Small intestine (tissue), 16 donors: ENCODE measurements at places on chromosomes 2 and 18.

- H3K27me3 ChIP-seq, result no peaks in the 10 kb centered on the region
- no peak overlapping the region for H3K27ac ChIP-seq
- H3K4me3 ChIP-seq, result no peak overlapping the region
- no peaks in the 10 kb centered on the region for H3K4me1 ChIP-seq
- no peak for DNase-seq
- H3K36me3 ChIP-seq, result no peaks in the 10 kb centered on the region
Observed at GRCh38 chr18:69906765-69907164, 40.9 kb downstream of the CD226 start.

GRCh38 chr2:25215948-25216679 lies 47.7 kb upstream of the POMC start:
- H3K27ac ChIP-seq, result peak overlapping the region; percentile 73
- H3K4me1 ChIP-seq, result no peaks in the 10 kb centered on the region
- H3K36me3 ChIP-seq, result no peaks in the 10 kb centered on the region
- H3K4me3 ChIP-seq, result peak overlapping the region; percentile 32

GRCh38 chr2:24881623-24882022 lies 38.4 kb downstream of the ADCY3 start:
- H3K27me3 ChIP-seq, result no peaks in the 10 kb centered on the region
- H3K4me3 ChIP-seq, result no peak overlapping the region
- DNase-seq, result no peak
- no peak overlapping the region for H3K27ac ChIP-seq
- peaks cover 5% of the 10 kb centered on the region for H3K36me3 ChIP-seq

- H3K4me1 ChIP-seq, result no peaks in the 10 kb centered on the region
- no peak for DNase-seq
- no peaks in the 10 kb centered on the region for H3K36me3 ChIP-seq
Observed at GRCh38 chr2:28613186-28613585, 117.3 kb downstream of the PLB1 start.

DNA sequence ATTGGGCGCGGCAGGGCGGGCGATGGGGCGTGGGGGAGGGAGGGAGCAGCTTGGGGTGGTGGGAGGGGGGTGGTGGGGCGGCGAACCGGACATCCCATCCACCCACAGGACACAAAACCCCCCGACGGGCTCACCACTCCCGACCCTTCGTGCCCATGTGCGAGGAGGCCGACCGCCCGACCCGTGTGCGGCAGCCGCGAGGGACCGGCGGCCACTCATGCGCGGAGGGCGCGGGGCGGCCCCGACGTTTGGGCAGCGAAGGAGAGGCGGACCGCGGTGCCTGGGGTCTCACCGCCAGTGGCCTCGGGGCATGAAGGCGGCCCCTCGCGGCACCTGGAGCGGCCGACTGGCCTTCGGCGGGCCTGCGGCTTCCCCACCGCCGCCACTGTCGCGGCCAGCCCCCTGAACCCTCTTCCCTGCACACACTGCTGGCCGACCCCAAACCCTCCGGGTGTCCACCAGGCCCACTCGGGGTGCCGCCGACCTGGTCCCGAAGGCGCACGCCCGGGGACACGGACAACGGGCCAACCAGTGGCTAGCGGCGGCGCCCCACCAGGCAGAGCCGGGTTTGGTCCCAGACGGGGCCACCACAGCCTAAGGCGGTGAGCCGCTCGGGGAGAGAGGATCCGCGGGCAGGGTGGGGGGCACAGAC lies 94.6 kb upstream of the ANKRD30BL start:
- no peaks in the 10 kb centered on the region for H3K36me3 ChIP-seq
- H3K4me3 ChIP-seq, result no peak overlapping the region
- no peaks in the 10 kb centered on the region for H3K4me1 ChIP-seq
- DNase-seq, result no peak
- H3K27ac ChIP-seq, result no peak overlapping the region
- no peaks in the 10 kb centered on the region for H3K27me3 ChIP-seq

DNA sequence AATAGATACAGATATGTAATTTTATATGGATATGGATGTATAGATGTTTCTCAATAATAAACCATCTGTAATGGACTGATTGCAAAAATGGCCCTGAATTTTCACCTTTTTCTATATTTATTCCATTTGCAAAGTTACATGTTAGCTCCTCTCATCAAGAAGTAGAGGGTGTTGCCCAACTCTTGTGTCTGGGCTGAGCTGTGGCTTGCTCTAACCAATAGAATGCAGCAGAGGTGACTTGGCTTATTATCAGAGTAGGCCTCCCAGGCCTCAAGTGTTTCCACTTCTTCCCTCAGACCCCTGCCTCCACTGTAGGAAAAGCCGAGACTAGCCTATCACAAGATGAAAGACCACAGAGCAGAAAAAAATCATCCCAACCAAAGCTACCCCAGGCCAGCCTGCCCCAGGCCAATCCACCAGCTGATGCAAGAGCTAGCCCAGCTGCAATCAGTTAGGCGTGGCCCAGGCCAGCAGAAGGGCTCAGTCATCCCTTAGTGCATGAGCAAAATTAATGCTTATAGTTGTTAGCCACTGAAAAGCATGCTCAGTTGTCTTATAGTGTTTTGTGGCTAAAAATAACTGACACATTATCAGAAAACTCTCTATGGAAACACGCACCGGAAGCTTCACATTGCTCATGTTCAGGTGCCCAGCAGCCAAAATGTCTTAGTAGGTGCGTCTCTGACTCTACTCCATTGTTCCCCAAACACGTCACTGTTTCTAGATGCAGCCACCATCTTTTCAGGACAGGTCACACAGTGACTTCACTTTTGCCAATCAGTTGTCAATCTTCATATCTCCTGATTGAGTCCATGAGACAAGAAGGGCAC lies 464.0 kb downstream of the FBXO15 start:
- H3K27me3 ChIP-seq, result no peaks in the 10 kb centered on the region
- H3K4me3 ChIP-seq, result no peak overlapping the region
- no peaks in the 10 kb centered on the region for H3K36me3 ChIP-seq
- DNase-seq, result no peak
- H3K27ac ChIP-seq, result no peak overlapping the region
- H3K4me1 ChIP-seq, result no peaks in the 10 kb centered on the region

DNA sequence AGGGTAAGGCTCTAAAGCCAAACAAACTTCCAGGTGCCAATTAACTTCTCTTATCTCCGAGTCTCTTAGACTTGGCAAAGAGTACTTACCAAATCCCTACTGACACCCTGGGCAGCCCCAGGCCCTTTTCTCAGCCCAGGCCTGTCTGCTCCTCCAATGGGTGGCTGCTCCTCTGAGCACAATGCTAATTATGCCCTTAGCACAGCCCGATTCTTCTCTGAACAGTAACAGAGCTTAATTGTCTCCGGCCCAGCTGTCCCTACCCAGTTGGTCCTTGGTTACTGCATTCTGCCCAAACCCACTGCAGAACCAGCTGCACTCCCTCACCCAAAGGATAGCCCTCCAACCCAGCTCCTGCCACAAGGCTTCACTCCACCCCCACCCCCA lies 110.3 kb downstream of the SMAD7 start:
- H3K27ac ChIP-seq, result no peak overlapping the region
- peaks cover 11% of the 10 kb centered on the region for H3K4me1 ChIP-seq
- no peaks in the 10 kb centered on the region for H3K27me3 ChIP-seq
- H3K36me3 ChIP-seq, result no peaks in the 10 kb centered on the region
- H3K4me3 ChIP-seq, result no peak overlapping the region
- no peak for DNase-seq

GRCh38 chr2:174673440-174673839 lies 75.8 kb upstream of the WIPF1 start:
- no peak for DNase-seq
- H3K4me1 ChIP-seq, result peaks cover 3% of the 10 kb centered on the region
- H3K27me3 ChIP-seq, result no peaks in the 10 kb centered on the region

DNA sequence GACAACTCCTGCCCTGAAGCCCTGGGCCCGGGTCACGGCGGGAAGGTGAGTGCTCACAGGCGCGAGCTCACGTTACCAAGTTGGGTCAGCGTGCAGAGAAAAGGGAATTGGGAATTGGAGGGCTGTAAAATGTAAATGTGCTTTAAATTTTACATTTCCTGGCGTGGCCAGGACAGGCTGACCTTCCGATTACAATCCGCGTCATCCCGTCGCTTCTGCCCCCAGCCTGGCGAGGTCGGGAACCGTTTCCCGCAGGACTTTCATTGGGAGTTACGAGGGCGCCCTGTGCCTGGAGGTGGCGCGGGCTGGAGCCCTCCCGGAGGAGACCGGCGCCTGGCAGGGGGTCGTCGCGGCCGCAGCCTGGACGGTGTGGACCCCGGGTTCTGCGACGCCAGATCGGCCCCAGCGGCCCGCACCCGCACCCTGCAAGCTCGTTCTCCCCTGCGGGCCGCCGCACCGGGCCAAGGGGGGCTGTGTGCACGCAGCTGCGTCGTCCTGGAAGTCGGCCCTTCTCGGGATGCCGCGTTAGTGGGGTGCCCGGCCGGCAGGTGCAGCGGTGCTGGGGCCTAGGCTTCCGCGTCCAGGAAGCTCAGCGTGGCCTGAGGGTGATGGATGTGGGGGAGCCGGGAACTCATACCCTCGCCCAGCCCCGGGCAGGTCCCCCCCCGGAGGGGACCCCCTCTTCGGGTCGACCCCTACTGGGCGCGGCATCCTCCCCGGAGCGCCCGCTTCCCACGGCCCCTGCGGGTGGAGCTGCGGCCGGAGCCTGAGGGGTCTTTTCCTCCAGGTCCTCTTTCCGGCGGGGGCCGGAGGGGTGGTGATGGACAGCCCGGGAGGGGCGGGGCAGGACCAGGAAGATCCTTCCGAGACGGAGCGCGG lies 63.9 kb downstream of the LRRFIP1 start:
- no peaks in the 10 kb centered on the region for H3K36me3 ChIP-seq
- H3K27me3 ChIP-seq, result no peaks in the 10 kb centered on the region
- DNase-seq, result peak; percentile 78

DNA sequence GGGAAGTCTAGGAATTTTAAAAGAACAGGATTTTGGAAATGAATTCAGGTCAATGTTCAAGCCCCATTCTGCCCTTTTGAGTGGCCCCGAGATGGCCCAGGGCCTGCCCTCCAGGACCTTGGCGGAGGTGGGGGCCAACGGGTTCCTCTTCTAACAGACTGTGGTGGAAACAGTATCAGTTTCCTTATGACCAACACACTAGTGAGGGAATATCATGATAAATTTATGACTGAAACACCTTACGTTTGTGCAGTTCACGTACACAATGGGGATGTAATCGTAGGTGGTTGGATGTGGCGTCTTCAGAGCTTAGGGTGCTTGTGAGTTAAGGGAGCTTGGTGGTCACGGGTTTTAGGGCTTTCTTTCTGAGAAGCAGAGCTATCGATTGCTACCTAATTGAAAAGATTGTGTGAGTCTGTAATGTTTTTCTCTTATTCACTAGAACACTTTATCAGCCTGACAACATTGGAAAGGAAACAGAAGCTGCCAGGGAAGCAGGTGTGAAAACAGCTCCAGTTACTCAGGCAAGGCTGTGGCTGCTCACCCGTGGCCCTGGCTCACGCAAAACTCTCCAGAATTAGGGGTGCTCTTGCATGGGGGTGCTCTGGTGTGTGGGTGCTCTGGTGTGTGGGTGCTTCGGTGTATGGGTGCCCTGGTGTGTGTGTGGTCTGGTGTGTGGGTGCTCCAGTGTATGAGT lies 165.3 kb downstream of the SNTG2 start:
- no peak for DNase-seq
- no peak overlapping the region for H3K4me3 ChIP-seq
- no peaks in the 10 kb centered on the region for H3K27me3 ChIP-seq

DNA sequence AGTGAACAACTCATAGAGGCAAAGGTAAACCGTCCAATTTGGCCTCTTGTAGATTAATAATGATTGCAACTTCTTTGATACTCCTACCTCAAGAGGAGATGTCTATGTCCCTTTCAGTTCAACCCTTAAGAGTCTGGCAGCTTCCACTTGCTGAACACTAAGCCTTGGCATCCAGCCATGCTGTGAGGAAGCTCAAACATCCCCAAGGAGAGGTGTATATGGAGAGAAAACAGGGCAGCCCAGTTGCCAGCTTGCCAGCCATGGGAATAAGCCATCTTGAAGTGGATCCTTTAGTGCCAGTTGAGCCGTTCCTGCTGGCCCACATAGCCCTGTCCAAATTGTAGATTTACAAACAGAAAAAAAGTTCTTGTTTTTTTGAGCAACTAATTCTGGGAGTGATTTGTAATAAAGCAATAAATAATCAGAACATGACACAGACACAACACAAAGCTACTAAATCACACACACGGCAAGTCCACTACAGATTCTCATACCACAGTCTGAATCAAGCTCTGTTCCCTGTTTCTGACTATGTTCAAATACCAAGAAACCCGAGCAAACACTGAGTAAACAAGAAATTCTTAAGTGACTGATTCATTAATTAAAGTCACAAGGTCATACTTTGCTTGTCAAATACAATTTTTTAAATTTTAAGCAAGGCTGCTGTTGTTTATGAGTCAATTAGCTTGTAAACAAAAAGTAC lies 96.1 kb downstream of the PID1 start:
- H3K4me3 ChIP-seq, result no peak overlapping the region
- H3K4me1 ChIP-seq, result peaks cover 2% of the 10 kb centered on the region
- no peaks in the 10 kb centered on the region for H3K36me3 ChIP-seq
- no peaks in the 10 kb centered on the region for H3K27me3 ChIP-seq
- no peak for DNase-seq
- no peak overlapping the region for H3K27ac ChIP-seq

DNA sequence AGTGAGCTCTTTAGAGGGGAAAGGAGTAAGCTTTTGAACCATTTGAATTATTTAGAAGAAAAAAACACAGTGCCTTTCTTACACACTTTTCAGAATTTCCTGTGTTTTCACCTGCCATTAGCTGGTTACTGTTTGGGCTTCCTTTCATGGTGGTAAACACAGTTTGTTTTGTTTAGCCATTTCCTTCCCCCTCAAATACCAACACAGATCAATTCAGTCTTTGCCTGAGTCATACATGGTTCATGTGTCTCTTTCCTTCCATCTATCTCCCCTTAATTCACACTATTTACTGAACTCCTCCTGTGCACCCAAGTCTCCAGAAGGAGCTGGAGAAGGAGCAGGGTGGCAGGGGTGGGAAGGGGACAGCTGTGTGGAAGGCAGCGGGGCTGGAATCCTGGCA lies 45.0 kb downstream of the TCF7L1 start:
- H3K4me3 ChIP-seq, result no peak overlapping the region
- H3K27me3 ChIP-seq, result no peaks in the 10 kb centered on the region
- H3K27ac ChIP-seq, result no peak overlapping the region
- H3K36me3 ChIP-seq, result peaks cover 3% of the 10 kb centered on the region

GRCh38 chr18:22493940-22494339 lies 76.2 kb upstream of the CTAGE1 start:
- peak overlapping the region; percentile 77 for H3K27ac ChIP-seq
- H3K27me3 ChIP-seq, result no peaks in the 10 kb centered on the region
- no peak overlapping the region for H3K4me3 ChIP-seq
- DNase-seq, result no peak
- H3K36me3 ChIP-seq, result no peaks in the 10 kb centered on the region
- peaks cover 49% of the 10 kb centered on the region for H3K4me1 ChIP-seq

- H3K27me3 ChIP-seq, result no peaks in the 10 kb centered on the region
- DNase-seq, result no peak
- no peak overlapping the region for H3K27ac ChIP-seq
- H3K4me3 ChIP-seq, result no peak overlapping the region
- no peaks in the 10 kb centered on the region for H3K4me1 ChIP-seq
Observed at GRCh38 chr2:238376884-238377391, 49.8 kb upstream of the ASB1 start.

- H3K27ac ChIP-seq, result no peak overlapping the region
- peaks cover 3% of the 10 kb centered on the region for H3K4me1 ChIP-seq
- H3K36me3 ChIP-seq, result no peaks in the 10 kb centered on the region
Observed at GRCh38 chr2:200051611-200051945, 96.2 kb downstream of the MAIP1 start.

GRCh38 chr18:34844732-34845459 lies 134.8 kb downstream of the DTNA start:
- no peaks in the 10 kb centered on the region for H3K27me3 ChIP-seq
- no peak for DNase-seq
- H3K4me3 ChIP-seq, result no peak overlapping the region
- no peak overlapping the region for H3K27ac ChIP-seq
- no peaks in the 10 kb centered on the region for H3K4me1 ChIP-seq

GRCh38 chr2:11357428-11357972 lies 13.1 kb upstream of the ROCK2 start:
- no peak overlapping the region for H3K4me3 ChIP-seq
- no peak overlapping the region for H3K27ac ChIP-seq
- peaks cover 8% of the 10 kb centered on the region for H3K4me1 ChIP-seq
- no peak for DNase-seq
